ENCODE measurements at places on chromosomes 1 and 21.

- DNase-seq = no peak
These were observed 78.5 kb upstream of the SGIP1 start for GRCh38 chr1:66455446-66455845.

DNA sequence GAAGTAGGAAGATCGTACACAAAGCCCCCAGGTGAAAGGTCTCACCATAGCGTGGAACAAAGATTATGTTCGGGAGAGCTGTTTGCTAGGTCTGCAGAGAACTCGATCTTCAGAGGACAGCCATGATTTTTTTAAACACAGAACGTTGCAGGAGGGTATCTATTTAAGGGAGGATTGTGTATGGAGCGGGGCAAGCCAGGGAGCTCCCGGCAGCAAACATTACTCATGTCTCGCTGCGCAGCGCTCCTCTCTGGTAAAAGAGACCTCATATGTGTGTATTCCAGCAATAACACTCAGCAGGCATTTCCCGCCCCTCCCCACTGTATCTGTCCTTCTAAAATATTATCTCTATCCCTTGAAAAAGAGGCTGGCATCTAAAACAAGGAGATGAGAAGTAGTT lies 2.7 kb downstream of the GLIS1 start:
- no peak for DNase-seq

DNA sequence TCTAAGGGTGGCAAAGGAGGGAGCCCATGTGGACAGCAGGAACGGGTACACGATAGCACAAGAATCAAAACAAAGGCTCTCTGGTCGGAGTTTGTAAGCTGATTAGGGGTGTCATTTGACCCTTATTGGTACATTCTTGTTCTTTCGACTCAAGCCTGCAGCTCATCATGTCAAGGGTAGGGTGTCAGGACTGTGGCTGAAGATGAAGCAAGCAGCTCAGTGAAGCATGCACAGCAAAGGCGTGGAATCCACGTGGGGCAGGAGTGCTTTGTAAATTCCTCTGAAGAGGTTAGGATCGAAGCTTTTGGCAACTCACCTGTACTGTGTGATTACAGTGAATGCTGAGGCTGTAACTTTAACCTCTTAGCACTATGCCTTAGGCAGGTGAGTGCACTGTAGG lies 4.7 kb upstream of the ABCB10 start:
- DNase-seq = no peak

- DNase-seq = no peak
These were observed 122.1 kb upstream of the KAZN start for GRCh38 chr1:14476170-14476955.
